ENCODE measurements at places on chromosomes 7 and 10.

- DNase-seq = no peak
These were observed 48.9 kb upstream of the ICA1 start for GRCh38 chr7:8310876-8311275.

- no peak for DNase-seq
These were observed 52.6 kb downstream of the PFKP start for GRCh38 chr10:3119796-3120459.

DNA sequence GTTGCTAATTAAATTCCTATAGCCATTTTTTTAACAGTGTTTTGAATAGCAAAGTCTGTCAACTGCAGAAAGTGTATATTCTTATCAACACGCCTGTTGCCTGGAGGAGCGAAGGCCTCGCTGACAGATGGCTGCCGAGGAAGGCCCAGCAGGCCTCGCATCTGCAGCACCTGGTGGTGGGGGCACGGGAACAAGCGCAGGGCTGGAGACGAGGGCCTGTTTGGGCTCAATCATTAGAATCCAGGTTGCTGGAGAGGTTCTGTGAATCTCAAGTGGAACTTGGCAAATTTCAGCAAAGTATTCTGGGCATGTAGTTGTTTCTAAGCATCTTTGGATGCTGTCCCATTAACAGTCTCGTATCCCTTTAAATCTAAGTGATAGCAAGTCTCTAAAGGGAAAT is 66.1 kb upstream of the FAM204A start:
- no peak for DNase-seq

GRCh38 chr10:101859530-101859929 is 15.9 kb upstream of the KCNIP2 start:
- DNase-seq = no peak

- DNase-seq = no peak
These were observed 117.5 kb upstream of the AGK start for GRCh38 chr7:141433698-141434097.

DNA sequence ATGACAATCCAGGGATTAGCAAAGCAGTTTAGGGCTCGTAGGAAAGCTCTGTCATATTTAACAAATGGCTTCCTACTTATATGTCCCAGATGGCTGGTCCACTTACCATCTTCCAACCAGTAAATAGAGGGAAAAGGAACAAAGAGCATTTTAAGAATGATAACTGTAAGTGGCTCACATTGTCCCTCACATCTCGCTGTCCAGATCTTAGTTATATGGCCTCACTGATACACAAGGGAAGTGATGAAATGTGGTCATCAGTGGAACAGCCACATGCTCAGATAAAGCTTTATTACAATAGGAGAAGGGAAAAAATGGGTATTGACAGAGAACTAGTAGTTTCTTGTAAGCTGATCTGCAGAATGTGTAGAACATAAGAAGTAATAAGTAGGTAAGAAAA is 35.8 kb downstream of the IQUB start:
- DNase-seq = no peak

- DNase-seq = no peak
These were observed 44.3 kb downstream of the CCDC71L start for GRCh38 chr7:106616708-106617051.

- DNase-seq = peak; percentile 31
These were observed 506 bp downstream of the CTTNBP2 start for GRCh38 chr7:117872561-117873309.

DNA sequence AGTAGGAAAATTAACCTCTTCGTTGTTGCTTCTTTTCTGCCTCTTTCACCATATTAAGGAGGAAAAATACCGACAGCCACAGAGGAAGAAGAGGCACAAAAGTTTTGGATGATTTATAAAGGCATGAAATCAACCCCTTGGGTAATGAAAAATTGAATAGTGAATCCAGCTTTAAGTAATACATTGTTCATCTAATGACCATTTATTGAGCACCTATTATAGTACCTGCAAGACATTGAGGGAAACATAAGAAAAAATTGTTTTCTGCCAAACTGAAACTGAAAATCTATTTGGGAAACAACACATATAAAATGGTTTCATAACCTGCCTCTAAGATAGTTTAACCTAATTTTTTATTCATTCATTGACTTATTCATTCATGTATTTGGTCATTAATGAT is 8.2 kb downstream of the ECHDC3 start:
- DNase-seq = no peak

DNA sequence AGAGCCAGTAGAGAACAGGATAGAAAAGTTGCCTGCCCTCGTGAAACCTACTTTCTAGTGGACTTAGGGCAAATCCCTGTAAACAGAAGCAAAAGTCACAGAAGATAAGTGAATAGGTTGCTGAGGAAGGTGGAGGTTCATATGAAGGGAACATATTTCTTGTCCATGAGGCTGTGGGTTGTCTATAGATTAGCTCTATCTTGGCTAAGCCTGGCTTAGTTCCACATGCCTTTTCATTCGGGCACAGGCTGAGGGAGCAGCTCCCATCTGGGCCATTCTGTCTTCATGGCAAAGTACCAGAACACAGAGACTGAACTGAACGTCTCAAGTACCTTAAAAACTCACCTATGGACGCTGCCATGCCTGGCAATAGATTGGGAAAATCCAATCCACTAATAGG is 45.3 kb downstream of the BZW2 start:
- no peak for DNase-seq

Data from GM13976 (cell line).